ENCODE measurements at places on chromosomes 16 and 17.

DNA sequence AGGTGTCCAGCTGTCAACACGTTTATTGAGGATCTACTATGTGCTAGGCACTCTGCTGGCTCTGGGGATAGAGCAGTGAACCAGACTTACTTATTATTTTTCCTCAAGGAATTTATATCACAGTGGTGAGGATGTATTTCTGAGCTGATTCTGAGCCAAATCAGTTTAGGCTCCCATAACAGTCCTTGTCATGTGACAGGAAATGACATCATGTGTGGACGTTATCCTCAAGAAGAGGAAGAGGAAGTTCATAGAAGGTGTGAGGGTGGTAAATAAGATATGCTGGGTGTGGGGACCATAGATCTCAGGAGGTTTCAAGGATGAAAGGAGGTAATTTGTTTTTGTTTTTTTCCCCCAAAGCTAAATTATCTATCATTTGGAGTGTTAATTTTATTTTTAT lies 873.5 kb upstream of the EEF2KMT start:
- no peak for DNase-seq

DNA sequence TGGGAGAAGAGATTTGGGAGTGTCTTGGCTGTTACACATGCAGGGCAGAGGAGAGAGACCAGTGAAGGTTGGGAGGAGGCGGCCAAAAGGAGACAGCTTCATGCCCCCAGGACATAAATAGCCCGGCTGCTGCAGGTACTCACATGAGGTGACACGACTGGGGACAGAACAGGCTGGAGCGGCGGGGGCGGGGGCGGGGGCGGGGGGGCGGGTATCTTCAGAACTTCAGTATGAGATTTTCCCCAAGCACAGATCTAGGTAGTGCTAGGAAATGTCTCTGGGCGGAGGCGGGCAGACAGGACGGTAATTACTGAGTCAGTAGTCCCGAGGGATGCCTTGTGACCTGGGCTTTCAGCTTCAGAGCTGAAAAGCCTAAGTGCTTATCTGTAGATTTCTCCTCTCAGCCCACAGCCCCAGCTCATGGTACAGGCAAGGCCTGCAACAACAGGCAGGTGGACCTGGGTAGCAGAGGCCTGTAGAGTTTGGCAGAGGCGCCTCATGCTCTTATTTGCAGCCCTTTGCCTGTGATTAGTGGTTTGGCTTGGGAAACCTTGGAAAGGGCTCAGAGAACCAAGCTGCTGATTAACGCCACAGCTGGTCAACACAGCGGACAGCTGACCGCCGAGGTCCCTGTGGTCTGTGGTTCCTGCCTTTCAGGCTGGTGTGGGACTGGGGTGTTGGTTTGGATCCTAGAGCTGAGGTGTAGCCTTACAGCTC lies 24.5 kb downstream of the UNK start:
- no peak for DNase-seq

DNA sequence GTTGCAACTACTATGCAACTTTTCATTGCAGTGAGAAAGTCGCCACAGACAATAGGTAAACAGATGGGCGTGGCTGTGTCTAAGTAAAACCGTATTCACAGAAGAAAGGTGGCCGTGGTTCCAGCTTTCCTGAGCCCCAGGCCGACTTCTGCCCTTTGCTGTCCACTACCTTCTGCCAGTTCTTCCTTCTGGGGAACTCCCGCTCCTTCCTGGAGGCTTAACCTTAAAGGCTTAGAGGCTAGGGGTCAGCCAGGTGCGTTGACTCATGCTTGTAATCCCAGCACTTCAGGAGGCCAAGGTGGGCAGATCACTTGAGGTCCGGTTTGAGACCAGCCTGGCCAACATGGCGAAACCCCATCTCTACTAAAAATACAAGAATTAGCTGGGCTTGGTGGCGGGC lies 2.1 kb upstream of the SEPTIN12 start:
- no peak for DNase-seq

GRCh38 chr17:76554131-76554530 lies 14.3 kb downstream of the PRCD start:
- no peak for DNase-seq

DNA sequence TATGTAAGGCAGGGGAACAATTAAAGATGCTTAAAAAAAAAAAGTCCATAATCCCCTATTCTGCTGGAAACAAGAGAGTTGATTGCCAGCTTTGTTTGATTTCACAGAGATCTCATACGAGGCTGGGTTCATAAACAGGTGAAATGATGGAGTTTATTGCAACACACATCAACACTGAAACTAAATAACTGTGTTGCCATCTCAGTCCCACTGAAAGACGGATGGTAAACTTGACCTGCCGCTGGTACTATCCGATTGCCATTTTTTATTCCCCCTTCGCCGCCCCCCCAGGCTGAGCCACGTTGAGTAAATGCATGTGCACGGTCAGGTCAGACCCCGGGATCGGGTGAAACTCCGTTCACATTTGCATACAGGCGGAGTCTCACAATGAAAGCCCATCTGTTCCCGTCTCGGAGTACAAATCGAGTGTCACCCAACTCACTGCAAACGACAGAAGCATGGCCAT lies 119.2 kb downstream of the SKAP1 start:
- DNase-seq: no peak

- no peak for DNase-seq
Observed at GRCh38 chr16:88059701-88060386, 108.6 kb downstream of the BANP start.

DNA sequence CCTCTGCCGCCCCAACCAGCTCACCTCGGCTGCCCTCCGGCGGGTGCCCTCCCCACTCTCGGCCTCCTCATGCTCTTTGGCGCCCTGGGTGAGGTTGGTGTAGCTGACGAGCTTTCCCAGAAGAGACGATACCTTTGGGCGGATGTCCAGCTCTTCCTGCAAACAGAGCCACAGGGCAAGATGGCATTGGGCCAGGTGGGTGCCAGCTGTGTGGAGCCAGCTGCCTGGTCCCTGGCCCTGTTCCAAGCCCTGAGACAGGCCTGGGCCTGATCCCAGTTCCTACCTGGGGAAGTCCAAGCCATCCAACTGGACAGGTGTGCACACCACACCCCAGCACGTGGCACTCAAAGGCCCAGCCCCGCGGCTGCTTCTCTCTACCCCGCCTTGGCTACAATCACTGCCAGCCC lies 6.9 kb downstream of the SLC12A4 start:
- DNase-seq: no peak

DNA sequence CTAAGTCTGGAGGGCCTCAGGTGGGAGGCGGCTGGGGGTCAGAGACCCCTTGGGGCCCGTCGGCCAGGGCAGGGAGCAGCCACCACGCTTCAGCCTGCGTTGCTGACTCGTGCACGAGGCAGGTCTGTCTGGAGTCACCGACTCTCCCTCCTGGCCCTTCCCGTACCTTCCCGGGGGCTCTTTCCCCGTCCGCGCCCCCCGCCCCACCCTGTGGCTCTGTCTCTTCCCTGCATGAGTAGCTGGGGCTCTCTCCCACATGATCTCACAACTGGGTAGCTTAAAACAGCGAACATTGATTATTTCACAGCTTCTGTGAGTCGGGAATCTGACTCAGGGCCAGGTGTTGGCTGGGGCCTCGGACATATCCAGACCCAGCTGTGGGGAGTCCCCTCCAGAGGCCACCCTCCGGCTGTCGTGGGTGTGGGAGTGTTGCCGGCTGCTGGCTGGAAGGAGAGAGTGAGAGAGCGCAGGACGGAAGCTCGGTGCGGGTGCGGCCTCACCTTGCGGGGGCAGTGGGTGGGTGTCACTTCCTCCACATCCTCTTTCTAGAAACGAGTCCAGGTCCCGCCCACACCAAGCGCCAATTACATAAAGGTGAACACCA lies 17.3 kb downstream of the BAHCC1 start:
- DNase-seq: no peak

GRCh38 chr16:7887316-7887715 lies 554.7 kb downstream of the RBFOX1 start:
- no peak for DNase-seq

- no peak for DNase-seq
Observed at GRCh38 chr17:32487473-32488176, 832 bp downstream of the CDK5R1 start.

- peak; percentile 50 for DNase-seq
Observed at GRCh38 chr17:29292071-29292991, 1.6 kb downstream of the NUFIP2 start.

GRCh38 chr16:84132527-84133285 lies 12.3 kb downstream of the HSDL1 start:
- no peak for DNase-seq

DNA sequence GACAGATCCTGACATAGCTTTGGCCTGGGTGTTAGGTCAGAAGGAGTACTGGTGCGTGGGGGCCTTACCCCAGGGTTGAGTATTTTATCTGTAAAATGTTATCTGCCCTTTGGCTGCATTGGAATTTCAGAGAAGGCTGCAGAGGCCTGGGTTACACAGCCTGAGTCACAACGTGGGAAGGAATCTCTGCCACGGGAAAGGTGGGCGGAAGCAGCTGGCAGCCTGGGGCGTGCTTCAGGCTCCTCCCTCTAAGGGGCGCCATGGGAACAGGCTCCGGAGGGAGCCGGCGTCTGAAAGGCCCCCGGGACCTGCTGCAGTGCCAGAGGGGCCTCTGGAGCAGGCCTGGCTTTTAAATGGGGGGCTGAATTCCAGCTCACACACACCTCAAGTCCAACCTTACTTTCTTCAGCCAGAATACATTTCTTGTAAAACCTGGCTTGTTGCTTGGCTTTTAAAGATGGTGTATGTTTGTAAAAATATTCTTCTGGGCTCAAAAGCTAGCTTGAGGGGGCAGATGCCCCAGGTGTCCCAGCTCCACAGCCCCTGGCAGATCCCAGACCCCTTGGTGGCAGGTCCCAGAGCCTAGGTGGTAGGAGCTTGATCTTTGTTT lies 142.2 kb downstream of the RAB11FIP4 start:
- DNase-seq: no peak

- no peak for DNase-seq
Observed at GRCh38 chr16:84850714-84851113, 30.9 kb downstream of the CRISPLD2 start.

- no peak for DNase-seq
Observed at GRCh38 chr17:69711541-69711940, 297.0 kb downstream of the MAP2K6 start.

DNA sequence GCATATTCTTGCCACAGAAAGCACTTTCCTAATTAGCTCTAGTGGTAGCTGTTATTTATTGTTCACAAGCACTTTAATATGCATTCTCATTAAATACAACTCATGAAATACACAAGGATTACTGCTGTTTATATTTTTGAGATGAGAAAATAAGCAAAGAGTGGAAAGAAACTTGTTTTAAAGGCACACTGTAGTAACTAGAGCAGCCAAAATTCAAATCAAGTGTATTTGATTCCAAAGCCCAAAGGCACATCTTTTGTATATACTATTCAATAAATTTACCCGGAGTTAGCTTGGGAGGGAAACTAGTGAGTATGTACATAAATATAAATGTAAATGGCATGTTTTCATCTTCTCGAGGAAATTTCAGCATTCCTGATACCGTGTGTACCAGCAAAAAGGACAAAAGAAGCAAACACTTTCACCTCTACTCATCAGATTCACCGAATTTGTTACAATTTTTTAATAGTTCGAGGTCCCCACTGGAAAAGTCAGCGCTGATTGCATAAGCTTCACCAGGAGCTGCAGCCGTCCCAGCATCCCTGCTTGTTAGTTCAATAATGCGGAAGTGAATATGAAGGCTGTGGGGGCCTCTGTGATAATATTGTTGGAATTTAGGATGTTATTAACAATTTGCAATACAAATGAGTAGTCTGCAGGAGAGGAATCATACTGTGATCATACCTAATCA lies 371.6 kb upstream of the MON1B start:
- DNase-seq: no peak

All from MM.1S (cell line).